ENCODE measurements at places on chromosomes 3 and 15.

- no peak for DNase-seq
Observed at GRCh38 chr3:59469948-59470723, 420.3 kb upstream of the CFAP20DC start.

GRCh38 chr15:64740311-64741170 lies 34.8 kb downstream of the RBPMS2 start:
- DNase-seq, result no peak

GRCh38 chr3:150068440-150069153 lies 97.9 kb upstream of the PFN2 start:
- DNase-seq, result no peak

DNA sequence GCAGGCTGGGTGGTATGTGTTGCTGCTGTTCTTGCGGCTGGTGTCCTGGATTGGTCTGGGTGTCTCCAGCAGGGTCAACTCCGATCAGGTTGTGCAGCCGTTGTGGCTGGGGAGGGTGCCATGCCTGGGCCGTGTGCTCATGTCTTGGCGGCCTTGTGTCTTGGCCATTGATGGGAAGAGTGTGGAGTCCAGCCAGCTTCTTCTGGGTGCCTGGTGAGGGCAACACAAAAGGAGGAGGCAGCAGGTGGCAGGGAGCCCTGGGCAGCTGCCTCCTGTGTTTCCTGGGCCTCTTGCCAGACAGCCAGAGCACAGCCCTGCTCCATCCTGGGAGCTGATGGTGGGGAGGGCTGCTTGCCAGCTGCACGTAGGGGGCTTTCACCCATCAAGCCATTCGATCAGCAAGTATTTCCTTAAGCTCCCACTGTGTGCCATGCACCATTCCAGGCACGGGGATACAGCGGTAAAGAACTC lies 4.3 kb downstream of the CHAC1 start:
- DNase-seq, result no peak

DNA sequence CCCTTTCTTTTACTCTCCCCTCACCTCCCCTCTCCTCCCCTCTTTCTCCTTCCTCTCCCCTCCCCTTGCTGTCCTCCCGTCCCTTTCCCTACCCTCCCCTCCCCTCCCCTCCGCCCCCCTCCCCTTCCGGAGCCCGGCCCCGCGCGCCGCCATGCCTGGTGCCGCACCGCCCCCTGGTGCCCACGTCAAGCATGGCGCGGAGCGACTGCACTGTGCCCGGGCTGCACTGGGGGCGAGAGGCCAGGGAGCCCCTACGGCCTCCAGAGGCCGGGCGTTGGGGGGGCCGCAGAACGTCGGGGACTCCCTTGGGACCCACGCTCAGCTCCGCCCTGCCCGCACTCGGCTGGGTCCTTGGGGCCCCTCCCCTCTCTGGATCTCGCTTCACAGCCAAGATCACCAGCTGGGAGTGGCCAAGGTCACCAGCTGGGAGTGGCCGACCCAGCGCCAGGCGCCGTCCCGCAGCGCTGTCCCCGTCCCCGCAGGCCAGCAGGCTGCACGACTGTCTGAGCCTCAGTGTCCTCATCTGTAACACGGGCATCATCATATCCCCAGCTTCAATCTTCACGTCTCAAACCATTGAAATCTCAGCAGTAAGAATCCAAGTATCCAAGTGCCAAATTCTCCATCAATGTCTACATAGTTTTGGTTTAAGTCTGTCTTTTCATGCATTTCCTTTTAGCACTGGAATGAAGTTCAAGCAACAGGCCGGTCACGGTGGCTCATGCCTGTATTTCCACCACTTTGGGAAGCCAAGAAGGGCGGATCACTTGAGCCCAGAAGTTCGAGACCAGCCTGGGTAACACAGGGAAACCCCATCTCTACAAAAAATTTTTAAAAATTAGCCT lies 42.5 kb downstream of the TPRA1 start:
- DNase-seq, result peak; percentile 62

GRCh38 chr3:195453236-195453635 lies 10.4 kb upstream of the ACAP2 start:
- no peak for DNase-seq

DNA sequence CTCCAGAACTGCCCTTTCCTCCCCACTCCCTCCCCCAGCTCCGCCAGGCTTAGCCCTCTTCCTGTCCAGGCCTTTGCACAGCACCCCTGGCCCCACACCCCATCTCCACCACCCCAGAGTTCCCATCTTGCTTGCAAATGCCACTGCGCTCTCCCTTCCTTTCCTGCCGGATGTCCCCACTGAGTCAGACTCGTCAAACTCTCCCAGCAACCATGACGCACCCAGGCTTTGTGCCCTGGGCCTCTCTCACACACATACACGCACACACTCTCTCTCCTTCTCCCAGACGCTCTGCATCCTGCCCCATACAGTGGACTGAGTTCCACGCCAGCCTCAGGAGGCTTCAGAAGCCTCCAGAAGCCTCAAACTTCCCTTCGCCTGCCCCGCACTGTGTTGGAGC lies 2.8 kb upstream of the CCDC9B start:
- no peak for DNase-seq

- no peak for DNase-seq
Observed at GRCh38 chr15:78054518-78054917, 23.0 kb downstream of the TBC1D2B start.

DNA sequence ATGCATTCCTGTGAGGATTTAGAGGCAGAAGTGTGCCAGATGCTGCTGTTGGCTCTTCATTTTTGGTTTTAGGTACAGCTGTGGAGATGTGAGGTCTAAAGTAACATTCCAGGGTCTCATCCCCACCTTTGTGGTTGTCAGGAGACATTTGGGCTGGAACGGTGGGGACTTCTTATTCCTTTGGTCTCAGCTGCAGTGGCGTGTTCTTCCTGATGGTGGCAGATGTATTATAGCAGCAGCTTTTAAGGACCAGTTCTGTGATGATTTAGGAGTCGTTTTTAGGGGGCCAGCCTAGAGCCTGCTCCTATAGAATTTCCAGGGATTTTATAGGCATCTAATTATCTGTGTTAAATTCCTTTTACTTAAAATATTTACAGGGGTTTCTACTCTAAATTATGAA lies 221.0 kb upstream of the EOMES start:
- no peak for DNase-seq

GRCh38 chr3:50467919-50468318 lies 35.5 kb downstream of the CACNA2D2 start:
- DNase-seq, result no peak

DNA sequence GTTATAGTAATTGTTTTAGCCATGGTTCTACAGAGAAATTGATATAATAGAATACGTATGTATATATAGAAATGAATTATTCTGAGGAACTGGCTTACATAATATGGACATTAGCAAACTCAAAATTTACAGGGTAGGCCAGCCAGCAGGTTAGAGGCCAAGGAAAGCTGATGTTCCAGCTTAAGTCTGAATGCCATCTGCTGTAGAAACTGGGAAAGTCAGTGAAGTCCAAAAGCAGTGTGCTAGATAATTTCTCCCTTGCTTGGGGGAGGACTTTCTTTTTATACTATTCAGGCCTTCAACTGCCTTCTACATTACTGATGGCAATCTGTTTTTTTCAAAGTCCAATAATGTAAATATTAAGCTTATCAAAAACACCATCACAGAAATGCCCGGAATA lies 1174.7 kb downstream of the ZPLD1 start:
- no peak for DNase-seq

DNA sequence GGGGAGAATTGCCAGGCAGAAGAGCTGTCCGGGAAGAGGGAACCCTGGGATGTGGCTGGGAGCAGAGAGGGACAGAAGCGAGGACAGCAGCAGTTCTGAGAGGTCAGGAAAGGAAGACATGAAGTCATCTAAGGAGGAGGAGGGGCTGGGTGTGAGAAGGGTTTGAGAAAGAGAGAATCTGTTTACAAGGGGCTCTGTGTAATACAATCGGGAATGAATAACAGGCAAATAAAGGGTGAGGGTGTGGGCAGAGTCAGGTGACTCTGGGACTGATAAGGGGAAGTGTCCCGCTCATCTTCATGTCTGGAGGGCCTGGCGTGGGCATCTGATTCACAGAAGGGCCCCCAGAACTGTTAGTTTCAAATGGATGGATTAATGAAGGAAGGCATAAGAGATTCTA lies 191.3 kb downstream of the XXYLT1 start:
- no peak for DNase-seq

- no peak for DNase-seq
Observed at GRCh38 chr15:51132384-51133139, 37.9 kb upstream of the TNFAIP8L3 start.

DNA sequence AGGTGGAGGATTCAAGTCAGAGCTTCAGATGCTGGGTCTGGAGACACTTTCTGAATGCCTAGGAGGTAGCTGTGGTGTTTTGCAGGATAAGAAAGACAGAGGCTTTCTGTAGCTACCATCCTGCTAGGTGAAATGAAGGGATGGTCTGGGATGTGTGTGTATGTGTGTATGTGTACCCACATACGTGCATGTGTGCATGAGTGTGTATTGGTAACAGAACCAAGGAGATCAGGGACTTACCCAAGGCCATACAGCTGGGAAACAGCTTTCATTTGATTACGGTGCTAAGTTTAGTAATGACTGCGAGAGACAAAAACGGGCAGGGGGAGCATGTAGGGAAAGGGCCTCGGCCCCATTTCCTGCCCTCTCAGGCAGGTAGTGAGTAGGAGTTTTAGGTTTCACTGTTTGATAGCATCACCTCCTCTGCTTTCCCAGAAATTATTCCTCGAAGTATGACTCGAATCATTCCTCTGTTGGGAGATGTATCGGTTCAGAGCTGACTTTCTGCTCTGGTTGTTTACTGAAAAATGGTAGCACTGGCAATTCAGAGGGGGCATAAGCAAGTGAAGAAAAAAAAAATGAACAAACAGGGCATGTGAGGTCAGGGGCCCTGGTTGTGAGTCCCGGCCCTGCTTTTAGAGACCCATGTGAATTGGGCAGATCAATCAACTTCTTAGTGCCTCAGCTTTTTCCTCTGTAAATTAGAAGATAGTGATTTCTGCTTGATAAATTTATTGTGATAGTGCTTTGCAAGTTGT lies 130.7 kb downstream of the LPP start:
- DNase-seq, result no peak

DNA sequence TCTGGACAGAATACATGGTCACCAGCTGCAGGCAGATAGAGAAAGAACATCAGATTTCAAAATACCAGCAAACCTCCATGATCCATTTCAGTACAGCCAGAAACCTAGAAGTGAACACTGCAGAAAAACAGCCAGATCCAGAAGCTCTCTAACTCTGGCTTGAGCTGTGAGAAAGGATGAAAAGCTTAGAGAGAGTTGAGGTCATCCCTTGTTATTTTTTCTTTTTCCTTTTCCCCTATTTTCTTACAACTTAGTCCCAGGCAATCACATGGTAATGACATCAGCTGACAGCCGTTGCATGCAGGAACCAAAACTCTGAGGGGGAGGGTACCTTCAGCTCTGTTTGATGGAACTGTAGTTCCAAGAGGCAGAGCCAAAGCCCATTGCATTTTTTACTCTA lies 113.2 kb downstream of the TCF12 start:
- no peak for DNase-seq

- no peak for DNase-seq
Observed at GRCh38 chr3:65532215-65532614, 506.5 kb downstream of the MAGI1 start.

GRCh38 chr3:177530908-177531307 lies 333.6 kb upstream of the TBL1XR1 start:
- no peak for DNase-seq
